Hypothalamus (tissue), 51 donors: ENCODE measurements at places on chromosomes 2 and 18.

GRCh38 chr2:113068706-113069485, 1.1 kb downstream of the IL1F10 start:
- no peak for DNase-seq

GRCh38 chr2:214630402-214631045, 179.0 kb downstream of the BARD1 start:
- DNase-seq = no peak

DNA sequence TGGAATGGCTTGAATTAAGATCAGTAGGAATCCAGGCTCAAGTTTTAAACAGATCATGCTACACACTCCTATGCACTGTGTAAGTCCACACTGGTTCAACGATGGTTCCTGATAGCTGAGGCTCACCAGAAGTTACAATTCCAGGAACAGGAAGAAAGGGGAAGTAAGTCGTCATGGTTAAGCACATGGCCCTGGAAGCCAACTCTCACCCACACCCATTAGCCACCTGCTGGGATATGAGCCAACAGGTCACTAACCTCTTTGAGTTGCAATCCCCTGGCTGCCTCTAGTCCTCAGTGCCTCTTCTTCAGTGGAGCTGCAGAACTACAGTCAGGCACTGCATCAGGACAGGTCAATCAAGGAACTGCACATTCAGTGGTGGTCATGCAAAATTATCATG, 133.5 kb downstream of the TMEM182 start:
- no peak for DNase-seq

DNA sequence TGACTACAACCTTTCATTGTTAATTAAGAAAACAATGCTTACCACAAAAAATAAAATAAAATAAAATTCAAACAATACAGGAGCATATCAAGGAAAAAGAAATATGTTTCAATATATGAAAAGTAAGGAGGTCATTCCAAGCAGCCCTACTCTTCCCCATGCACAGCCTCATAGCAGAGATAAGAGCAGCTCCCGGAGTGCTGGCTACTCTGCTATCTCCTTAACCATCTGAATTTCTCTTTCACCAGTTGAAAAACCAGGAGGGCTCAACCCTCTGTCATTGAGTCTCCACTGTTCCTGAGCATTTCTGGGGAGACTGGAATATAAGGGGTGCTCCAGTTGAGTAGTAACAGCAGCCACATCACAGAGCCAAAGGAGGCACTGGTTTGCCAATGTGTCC, 201.4 kb downstream of the TCF4 start:
- DNase-seq = no peak

DNA sequence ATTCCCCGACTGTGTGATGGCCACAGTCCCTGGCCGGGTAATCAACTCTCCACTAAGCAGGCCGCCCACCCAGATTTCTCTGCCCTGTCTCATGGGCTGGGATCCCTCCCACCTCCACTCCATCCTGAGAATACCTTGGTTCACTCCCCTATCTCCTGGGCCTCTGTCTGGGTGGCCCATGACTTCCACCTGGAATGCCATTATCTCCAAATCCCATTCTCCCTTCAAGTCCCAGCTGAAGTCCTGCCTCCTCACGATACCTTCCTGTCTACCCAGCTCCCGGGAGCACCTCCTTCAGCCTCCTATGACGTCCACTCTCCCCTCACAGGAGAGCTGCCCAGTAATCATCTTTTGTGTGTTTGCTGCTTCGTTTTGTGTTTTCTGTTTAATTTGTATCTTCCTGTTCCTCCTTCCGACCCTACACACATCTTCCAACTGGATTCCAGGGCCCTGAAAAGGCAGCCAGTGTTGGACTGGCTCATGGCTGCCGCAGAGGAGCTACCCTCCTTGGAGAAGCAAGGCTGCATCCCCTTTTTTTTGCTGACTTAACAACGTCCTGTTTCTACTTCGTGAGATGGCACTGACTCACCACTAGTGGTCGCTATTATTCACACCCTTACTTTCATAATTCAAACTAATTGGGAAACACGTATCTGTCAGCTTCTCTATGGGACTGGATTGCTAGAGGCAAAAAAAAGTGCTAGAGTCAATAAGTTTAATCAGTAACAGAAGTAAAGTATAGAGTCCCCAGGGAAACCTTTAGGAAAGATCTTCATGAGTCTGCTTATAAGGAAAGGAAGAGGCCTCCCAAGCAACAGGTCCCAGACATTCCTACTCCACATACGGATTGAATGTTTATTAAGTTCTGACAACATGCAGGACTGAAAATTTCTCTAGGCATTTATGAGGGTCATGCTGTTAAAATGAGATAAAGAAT, 171.9 kb upstream of the GATA6 start:
- no peak for DNase-seq

DNA sequence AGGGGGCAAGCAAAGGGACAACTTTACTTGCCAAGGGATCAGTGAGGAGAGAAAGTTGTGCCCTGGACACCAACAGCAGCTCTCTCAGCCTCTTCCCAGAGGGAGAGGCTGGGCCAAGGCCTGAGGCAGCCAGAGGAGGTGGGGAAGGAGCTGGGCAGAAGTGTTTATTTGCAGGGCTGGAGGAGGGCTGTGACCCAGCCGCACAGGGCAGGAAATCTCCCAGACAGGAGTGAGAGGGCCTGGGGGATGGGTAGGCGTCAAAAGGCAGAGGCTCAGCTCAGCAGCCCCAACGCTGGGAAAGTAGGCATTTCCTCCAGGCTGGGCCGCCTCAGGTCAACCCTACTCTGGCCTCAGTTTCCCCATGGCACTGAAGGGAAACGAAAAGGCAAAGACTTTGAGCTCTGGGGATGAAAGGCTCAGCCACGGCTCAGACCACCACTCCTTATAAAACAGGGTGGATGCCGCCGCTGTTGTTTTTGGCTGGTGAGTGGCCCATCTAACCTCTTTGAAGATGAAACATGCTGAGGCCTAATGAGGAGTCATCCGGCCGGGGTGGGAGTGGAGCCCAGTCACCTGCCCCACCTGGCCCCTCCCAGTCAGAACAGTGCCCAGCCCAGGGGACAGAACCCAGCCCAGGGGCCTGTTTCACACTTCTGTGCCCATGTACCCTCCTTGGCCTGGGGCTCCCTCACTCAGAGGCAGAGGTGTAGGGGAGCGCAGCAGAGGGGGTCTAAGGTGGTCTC, 21.9 kb upstream of the SEMA4C start:
- DNase-seq = no peak

GRCh38 chr2:194696690-194697089, 960.3 kb upstream of the SLC39A10 start:
- DNase-seq = no peak

GRCh38 chr2:240139011-240139441, 1.4 kb downstream of the OTOS start:
- DNase-seq = no peak

DNA sequence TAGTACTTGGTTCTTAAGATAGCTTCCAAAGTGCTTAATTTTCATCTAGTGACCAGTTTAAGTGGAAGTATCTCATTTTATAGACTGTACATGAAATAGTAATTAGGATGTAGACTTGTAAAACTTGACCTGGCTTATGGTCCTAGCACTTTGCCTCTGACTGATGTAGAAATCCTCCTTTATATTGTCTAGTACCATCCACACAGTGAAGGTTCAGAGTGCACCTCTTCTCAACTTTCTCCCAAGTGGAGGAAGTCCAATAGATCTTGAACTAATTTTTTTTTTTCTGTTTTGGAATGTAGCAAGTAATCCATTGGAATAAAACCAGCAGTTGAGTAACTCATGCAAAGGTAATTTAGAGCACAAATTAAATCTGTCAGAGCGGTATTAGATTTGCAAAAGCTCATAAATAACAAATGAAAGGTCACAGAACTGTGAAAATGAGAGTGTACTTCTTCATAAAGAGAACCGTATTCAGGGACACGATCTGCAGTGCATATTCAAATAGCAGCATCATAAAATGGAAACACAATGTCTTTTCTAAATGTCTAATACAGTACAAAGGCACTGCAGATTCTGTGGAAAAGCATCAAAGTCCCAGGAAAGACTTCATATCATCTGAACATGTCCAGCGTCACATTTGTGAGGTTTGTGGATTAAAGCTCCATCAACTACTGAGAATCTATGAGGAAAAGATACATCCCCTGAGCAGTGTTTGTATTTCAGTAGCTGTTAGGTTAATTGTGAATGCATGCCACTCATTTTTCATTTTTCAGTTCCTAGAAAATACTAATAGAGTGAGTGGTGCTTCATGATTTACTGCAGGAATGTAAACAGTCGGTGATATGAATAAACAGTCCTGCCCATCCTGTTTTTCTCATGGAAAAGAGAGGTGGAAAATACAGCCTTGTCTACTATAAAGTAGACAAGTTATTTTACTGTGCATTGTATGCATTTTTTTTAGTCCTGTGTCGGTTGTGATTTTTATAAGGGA, 100.7 kb downstream of the LYPD6 start:
- no peak for DNase-seq

DNA sequence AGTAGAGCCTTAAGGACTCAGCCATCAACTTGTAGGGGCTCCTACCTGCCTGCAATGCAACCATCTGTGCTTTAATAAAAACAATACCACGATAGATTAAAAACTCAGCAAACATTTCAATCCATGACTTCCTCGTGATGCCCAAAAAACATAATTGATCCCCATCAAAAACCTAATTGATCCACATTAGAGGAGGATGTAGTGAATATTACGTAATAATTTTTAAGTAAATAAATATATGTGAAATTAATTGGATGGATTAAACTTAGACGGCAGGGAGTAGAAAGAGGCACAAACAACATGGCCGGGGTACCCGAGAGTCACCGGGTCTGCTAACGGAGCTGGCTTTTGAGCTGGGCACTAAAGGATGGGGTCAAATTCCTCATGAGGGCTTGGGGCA, 87.3 kb downstream of the ARL4C start:
- no peak for DNase-seq

DNA sequence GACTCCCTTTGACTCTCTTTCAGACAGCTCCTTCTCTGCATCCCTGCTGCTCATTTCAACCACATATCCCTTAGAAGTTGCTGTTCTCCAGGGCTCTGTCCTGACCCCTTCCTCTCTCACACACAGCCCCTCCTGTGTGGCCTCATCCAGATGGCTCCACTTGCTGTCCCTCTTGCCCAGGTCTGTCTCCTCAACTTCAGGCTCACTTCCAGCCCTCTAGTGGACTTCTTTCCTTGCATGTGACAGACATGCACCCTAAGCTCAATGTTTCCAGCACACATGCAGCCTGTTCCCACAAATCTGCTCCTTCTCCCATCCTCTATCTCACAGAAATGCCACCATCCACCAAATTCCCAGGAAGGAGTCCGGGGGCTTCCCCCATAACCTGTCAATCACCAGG, 9.0 kb upstream of the MRPL19 start:
- no peak for DNase-seq

DNA sequence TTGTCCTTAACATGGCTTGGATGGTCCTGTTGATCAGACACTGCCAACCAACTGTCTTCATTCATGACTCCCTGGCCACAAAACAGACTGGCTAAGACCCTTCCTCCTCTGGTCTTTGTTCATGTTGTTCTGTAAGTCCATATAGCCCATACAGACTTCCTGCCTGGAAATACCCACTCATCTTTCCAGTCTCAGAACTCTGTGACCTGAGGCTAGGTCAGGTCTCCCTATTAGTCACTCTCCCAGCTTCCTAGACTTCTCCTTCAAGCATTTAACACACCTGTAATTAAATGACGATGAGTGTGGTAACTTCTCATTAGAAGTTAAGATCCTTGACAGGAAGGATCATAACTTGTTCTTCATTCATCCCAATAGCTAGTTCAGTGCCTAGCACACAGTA, 56.3 kb downstream of the CCDC93 start:
- DNase-seq = no peak

- DNase-seq = no peak
Measured at GRCh38 chr18:54360406-54360805, 2.7 kb downstream of the C18orf54 start.

DNA sequence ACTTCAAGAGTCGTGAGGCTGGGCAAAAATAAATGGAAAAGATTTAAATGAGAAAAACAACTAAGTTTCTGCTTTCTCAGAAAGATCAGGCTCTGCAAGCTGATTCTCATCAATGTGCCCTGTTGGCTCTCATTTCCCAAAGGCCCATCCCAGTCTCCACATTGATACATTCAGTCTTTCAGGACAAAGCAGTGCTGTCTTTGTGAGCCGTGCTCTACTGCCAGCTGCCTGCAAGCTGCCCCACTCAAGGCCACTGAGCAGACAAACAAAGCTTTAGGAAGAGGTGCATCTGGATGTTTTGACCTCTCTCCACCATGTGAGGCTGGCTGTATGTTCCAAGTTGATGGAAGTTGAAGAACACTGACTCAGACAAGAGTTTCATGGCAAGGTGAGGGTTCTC, 48.8 kb downstream of the FSHR start:
- DNase-seq = no peak

- no peak for DNase-seq
Measured at GRCh38 chr2:230931556-230932231, 6.7 kb upstream of the GPR55 start.

GRCh38 chr2:23457990-23458682, 73.2 kb downstream of the KLHL29 start:
- DNase-seq = no peak

- no peak for DNase-seq
Measured at GRCh38 chr18:74198453-74198852, 50.1 kb downstream of the TIMM21 start.

DNA sequence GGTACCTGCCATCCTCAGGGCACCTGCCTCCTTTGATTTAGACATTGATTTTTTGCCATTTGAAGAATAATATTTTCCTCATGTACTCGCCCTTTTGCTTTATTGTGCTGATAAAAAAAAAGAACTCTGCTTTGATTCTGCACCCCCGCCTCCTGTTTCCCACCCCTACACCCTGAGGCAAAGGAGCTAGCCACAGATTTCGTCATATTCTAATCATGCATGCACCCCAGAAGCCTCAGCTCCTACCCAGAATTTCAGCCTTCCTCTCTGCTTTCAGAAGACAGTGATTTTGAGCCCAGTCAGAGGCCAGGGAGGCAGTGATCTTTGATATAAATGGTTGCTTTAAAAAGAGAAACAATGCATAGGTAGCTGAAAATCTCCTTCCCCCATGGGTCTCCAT, 329.0 kb downstream of the PTPRM start:
- no peak for DNase-seq

- DNase-seq = no peak
Measured at GRCh38 chr2:149733936-149734685, 146.5 kb upstream of the MMADHC start.

DNA sequence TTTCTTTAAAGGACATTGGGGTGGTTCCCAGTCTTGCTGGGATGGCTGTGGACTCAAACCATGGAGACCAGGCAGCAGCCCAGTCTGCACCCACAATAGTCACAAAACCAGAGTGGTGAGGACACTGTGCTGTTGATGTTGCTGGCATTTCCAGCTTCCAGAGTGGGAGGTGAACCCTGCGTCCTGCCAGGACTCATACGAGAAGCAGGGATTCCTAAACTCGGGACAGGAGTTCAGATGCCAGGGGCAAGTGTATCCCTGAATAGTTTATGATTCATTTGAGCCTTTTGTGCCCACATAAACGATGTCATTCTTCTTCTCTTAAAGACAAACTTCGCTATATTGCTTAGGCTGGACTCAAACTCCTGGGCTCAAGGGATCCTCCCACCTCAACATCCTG, 62.8 kb downstream of the TCF7L1 start:
- no peak for DNase-seq

- no peak for DNase-seq
Measured at GRCh38 chr2:26187114-26187513, 14.2 kb downstream of the GAREM2 start.
